ENCODE measurements at places on chromosomes 12 and 14.

DNA sequence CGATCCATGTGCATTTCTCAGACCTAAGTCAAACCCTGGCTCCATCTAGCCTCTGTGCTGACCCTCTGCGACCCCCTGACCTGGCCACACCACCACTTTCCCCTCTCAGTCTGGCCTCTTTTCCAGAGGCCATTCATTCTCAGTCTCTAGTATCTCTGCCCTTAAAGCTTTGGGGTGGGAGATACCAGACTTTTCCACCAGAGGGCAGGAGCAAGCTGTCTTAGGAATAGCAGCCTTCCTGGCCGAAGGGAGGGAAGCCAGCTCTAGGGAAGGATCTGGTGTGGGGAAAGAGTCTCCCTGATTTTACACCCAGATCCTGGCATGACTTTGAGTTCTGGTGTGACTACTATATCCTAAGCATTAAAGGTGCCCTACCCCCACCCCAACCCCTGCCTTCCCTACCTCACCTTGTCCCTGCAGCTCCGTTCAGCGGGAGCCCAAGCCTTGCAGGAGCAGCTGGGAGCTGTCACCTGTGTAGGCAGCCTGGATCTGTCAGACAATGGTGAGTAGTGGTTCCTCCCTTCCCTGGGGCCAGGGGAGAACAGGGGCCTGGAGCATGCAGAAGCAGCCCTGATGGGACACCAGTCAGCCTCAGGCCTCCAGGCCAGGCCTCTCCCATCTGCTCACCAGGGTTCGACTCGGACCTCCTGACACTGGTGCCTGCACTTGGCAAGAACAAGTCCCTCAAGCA lies 6.6 kb downstream of the CARMIL3 start:
- peak; percentile 76 for DNase-seq

DNA sequence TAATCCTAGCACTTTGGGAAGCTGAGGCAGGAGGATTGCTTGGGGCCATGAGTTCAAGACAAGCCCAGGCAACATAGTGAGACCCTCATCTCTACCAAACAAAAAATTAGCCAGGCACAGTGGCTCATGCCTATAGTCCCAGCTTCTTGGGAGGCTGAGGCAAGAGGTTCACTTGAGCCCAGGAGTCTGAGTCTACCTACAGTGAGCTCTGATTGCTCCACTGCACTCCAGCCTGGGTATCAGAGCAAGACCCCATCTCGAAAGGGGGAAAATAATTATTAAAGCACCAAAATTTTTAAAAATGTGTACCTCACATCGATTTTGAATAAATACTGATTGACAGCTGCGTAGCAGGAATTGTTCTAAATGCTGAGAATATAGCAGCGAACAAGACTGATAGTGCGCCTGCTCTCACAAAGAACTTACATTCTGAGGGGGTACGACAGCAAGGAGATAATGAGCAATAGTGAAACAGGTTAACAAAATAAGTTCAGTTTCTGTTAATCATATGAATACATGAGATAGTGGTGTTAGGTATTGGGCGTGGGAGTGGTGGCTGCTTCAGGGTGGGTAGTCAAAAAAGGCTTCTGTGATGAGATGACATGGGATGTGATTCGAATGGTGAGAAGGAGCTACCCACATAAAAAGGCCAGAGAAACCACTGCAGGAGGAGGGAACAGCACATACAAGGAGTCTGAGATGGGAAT lies 19.6 kb downstream of the HCFC2 start:
- no peak for DNase-seq

GRCh38 chr14:85437148-85437547 lies 92.8 kb upstream of the FLRT2 start:
- DNase-seq, result peak; percentile 34

- no peak for DNase-seq
Measured at GRCh38 chr12:57049119-57049446, 846 bp downstream of the MYO1A start.

GRCh38 chr12:3601461-3602150 lies 110.6 kb downstream of the PRMT8 start:
- no peak for DNase-seq

- no peak for DNase-seq
Measured at GRCh38 chr12:66851134-66851533, 172.3 kb upstream of the GRIP1 start.

DNA sequence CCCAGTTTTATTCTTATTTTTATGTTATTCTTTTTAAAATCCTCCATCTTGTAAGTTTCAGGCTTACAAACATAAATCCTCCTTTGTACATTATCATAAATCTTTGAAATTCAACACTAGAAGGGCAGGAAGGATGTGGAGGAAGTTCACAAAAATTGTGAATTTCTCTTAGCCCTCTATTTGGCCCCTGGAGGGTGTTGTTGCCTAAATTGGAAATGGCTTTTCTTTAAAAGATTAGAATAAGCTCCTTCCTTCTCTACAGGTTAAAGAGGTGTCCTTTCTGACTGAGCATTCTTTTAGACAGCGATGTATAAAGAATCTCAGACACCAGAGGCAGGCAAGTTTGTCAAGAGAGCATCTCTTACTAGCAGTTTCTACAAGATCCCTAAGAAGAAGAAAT lies 391.7 kb upstream of the OR4E1 start:
- DNase-seq, result no peak

- DNase-seq, result peak; percentile 56
Measured at GRCh38 chr14:89418452-89418851, 1.4 kb upstream of the FOXN3 start.

GRCh38 chr12:89350630-89351488 lies 1.4 kb downstream of the DUSP6 start:
- peak; percentile 44 for DNase-seq

DNA sequence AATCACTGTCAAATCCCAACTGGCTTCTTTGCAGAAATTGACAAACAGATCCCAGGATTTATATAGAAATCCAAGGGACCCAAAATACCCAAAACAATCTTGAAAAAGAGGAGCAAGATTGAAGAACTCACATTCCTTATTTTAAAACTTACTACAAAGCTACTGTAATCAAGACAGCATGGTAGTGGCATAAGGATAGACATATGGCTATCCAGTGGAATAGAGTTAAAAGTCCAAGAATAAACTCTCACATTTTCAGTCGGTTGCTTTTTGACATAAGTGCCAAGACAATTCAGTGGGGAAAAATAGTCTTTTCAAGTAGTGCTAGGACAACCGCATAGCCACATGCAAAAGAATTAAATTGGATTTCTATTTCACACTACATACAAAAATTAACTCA lies 81.0 kb upstream of the HOXC13 start:
- DNase-seq, result no peak
